ENCODE measurements at places on chromosomes 7 and 10.

- DNase-seq, result no peak
Measured at GRCh38 chr7:78359836-78360235, 561.3 kb downstream of the PHTF2 start.

DNA sequence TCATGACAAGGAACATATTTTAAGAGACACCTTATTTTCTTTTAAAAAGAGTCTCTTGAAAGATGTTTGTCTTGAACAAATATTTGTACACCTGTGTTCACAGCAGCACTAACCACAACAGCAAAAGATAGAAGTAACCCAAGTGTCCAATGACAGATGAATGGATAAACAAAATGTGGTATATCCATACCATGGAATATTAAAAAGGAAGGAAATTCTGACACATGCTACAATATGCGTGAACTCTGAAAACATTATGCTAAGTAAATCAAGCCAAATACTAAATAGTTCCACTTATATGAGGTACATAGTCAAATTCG, 17.8 kb downstream of the SGMS1 start:
- no peak for DNase-seq

DNA sequence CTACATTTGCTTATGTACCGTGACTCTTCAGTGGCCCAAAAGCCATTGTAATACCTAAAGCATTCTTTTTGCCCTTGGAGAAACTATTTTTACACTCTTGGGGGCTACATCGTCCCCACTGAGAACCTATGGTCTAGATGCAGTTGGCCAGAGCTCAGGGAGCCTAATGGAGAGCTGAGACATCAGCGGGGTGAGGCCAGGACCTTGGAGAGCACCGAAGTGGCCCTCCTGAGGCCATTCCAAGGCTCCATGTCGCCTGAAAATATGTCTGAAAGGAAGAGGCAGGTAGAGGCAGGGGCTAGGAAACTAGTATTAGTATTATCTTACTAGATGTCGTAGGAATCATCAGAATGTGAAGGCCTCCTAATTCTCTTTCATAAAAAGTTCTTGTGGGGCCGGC, 4.9 kb downstream of the PKD2L1 start:
- no peak for DNase-seq

GRCh38 chr10:28733245-28733644, 55.9 kb downstream of the BAMBI start:
- DNase-seq, result no peak

GRCh38 chr7:144775749-144776148, 60.1 kb downstream of the TPK1 start:
- DNase-seq, result no peak

GRCh38 chr10:106711313-106711906, 453.1 kb downstream of the SORCS1 start:
- peak; percentile 2 for DNase-seq

DNA sequence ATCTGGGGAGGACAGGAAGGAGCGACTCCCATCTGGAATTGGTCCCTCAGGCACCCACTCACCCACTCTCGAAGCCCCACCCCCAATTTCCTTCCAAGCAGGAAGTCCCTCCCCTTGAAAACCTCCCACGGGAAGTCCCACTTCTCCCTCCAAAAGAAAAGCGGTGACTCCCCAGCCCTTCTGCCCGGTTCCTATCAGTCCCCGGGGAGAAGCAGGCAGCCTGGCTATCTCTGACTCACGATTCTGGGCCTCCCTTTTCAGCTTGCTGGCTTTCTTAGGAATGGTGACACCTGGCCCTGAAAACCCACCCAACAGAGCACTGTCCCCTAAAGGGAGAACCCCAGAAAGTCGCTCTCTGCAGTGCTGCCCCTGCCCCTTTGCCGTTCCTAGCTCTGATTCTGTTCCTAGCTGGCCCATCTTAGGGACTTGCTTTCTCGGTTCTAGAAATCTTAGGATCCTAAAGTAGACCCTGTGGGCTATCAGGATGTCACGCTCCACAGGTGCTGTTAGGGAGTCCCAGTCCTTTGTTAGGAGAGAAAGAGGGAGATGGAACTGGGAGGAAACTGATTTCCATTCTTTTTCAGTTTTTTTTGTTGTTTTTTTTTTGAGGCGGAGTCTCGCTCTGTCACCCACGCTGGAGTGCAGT, 6.0 kb downstream of the TSC22D4 start:
- DNase-seq, result no peak

GRCh38 chr10:20709708-20710107, 187.4 kb downstream of the NEBL start:
- no peak for DNase-seq

- DNase-seq, result no peak
Measured at GRCh38 chr7:105297985-105298384, 90.7 kb downstream of the SRPK2 start.

GRCh38 chr7:142671506-142671905, 77.8 kb upstream of the PRSS1 start:
- no peak for DNase-seq

Measured in activated T-cell treated with anti-CD3 and anti-CD28 coated beads for 4 hours (primary cell).